Sciatic nerve (tissue), 2 donors: ENCODE measurements at places on chromosomes 6 and 20. TPM values are rescaled to one million over a fixed set of nuclear protein-coding genes. Genes with fewer than 3 reads are reported as not detected.

The RIPK1 gene
- total RNA-seq: 25.9 TPM

The CLIC5 gene
- total RNA-seq: 42.6 TPM

The OR2J3 gene
- not detected for total RNA-seq

The PRDM13 gene
- total RNA-seq: not detected

The NRSN2 gene
- total RNA-seq: 39.6 TPM

The PRPH2 gene
- 2.4 TPM for total RNA-seq

The KIAA0408 gene
- 45.3 TPM for total RNA-seq

The ZNF165 gene
- 1.2 TPM for total RNA-seq
